ENCODE measurements at places on chromosomes 1 and 21.

GRCh38 chr1:19480282-19480681 is 5.1 kb downstream of the CAPZB start:
- DNase-seq, result no peak

- no peak for DNase-seq
Measured at GRCh38 chr1:68291688-68292384, 59.5 kb upstream of the WLS start.

- DNase-seq, result no peak
Measured at GRCh38 chr1:245056913-245057312, 97.9 kb upstream of the KIF26B start.

GRCh38 chr1:42240966-42241755 is 76.6 kb upstream of the GUCA2A start:
- DNase-seq, result no peak

DNA sequence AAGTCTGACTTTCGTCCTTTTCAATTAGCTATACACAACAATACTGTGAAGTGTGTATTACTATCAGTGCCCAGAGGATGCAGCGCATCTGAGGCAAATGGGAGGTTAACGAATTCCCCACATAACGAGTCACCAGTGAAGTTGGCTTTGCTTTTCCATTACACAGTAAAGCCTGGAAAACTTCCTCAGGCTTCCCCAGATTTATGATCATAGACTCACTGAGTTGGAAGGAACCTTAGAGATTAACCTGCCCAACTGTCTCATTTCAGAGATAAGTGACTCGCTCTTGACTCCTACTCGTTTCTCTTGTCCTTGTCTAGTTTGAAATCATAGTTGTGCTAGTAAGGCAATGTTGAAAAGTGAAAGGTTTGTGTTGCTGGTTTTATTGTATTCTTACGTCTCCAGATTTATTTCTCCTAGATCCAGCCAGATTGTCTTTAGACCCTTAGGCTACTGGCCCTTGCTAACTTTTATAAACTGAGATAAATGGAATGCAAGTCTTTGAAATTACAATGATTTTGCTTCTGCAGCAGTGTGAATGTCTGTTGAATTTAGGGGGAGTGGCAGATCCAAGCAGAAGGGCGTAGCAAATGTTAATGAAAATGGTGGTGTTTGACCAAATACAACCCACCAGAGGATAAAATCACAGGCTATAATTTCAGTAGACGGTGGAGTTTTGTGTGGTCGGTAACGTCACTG is 17.3 kb downstream of the S1PR1 start:
- no peak for DNase-seq

GRCh38 chr1:183633676-183634343 is 1.8 kb downstream of the ARPC5 start:
- DNase-seq, result no peak

- no peak for DNase-seq
Measured at GRCh38 chr1:11059155-11059967, 457 bp downstream of the SRM start.

GRCh38 chr1:50181027-50181663 is 72.4 kb downstream of the ELAVL4 start:
- DNase-seq, result no peak

DNA sequence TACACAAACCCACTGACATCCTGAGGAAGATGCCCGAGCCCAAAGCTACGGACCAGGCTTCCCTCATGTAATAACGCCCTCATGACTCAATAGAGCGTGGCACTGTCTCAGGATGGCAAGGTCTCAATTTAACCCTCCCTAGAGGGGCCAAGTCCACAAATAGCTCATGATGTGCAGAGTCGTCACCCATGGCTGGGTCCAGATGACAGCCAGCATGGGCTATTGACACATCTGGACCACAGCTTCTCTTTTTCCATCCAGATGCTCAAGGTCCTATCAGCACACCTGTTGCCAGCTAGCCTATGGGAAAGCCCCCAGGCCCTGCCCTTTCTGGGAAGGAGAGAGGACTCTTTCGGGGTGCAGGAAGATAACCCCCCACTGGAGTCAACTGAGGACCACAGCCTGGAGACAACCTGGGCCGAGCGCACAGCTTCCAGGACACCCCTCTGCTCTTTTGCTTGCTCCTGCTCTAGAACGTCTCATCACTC is 2.8 kb downstream of the LAPTM5 start:
- DNase-seq, result no peak

DNA sequence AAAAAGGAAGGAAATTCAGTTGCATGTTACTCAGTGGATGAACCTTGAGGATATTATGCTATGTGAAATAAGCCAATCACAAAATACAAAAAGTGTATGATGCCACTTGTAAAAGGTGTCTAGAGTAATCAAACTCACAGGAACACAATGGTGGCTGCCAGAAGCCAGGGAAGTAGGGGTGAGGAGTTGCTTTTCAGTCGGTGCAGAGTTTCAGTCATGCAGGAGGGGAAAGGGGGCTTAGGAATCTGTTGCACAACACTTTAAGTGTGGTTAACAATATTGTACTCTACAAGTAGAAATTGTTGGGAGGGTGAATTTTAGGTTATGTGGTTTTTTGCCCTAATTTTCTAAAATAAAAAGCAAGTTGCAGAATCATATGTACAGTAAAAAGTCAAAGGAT is 184.2 kb upstream of the RAB4A start:
- DNase-seq, result no peak

GRCh38 chr1:116178837-116179236 is 67.6 kb downstream of the MAB21L3 start:
- DNase-seq, result no peak

DNA sequence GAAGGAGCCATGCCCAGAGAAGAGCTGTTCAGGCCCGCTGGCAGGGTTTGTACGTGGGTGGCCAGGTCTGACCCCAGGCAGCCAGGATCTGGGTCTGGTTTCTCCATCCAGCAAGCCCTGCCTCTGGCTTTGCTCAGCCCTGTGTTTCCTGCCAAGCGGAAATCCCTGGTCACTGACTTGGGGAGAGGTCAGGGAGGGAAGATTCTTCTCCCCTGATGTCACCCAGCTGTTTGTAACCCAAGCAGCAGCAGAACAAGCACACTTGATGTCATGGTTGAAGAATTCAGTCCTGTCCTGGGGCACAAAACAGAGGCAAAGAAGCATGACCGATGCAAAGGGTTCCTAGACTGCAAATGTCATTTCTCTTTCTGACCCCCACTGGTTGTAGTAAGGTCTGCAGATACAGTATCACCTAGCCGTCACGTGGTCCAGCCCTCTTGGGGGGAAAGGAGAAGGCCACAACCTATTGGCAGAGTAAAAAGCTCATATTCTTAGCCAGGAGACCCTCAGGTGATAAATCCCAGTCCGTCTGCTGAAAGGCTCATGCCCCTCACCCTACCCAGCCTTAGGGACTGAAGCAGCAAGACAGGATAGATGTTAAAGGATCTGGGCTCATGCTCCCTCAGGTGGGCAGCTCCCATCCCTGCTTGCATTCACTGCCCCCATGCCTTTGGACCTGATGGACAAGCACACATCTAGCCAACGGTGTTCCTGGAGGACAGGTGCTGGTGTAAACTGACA is 120.9 kb downstream of the SYT2 start:
- no peak for DNase-seq

- no peak for DNase-seq
Measured at GRCh38 chr1:25700144-25700523, 83.5 kb downstream of the MAN1C1 start.

- DNase-seq, result no peak
Measured at GRCh38 chr21:26461500-26461899, 111.6 kb downstream of the CYYR1 start.

GRCh38 chr1:201456499-201457309 is 12.3 kb downstream of the PHLDA3 start:
- DNase-seq, result no peak

- DNase-seq, result no peak
Measured at GRCh38 chr1:26717017-26717491, 21.2 kb downstream of the ARID1A start.

DNA sequence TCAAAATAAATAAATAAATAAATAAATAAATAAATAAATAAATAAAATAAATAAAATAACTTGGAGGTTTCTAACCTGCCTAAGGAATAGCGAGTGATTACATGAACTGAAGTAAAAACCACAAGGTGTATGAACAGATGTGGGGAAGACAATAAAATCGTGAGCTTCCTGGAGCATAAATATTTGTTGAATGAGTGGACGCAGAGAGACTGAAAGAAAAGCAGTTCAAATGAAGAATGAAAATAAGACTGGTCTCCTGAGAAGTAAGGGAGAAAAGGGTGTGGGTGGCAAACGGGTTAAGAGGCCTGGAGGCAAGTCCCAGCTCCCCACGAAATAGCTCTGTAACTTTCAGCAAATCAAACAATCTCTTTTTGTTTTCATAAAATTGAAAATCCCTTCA is 33.6 kb downstream of the CHML start:
- no peak for DNase-seq

DNA sequence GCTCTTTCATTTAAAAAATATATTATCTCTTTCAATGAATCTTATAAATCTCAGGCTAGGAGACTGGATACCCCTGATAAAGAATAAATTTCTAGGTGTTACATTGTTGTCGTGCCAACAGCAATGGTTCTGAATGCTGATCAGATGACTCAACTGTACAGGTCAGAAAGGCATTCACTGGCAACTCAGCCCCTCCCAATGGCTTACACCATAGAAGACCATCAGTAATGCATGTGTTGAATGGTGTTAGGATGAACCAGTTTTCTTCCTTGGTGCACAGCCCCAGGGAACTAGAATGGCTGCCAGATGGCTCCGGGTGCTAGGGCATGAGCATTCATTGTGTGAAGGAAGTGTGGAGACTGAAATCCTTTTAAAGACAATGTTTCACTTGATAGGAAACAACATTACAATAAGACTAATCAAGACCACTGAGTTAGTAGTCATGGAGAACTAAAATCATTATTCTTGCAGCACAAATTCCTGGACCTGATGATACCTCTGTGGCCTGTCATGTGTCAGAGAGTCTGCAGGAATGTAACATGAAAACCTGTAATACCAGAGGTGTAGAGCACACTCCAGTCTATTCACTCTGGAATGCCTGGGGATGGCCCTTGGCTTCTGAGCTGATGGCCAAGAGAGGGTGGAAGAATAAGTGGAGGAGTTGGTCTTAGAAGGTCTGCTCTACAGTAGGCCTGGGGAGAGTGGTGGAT is 187.7 kb upstream of the LMO4 start:
- no peak for DNase-seq

DNA sequence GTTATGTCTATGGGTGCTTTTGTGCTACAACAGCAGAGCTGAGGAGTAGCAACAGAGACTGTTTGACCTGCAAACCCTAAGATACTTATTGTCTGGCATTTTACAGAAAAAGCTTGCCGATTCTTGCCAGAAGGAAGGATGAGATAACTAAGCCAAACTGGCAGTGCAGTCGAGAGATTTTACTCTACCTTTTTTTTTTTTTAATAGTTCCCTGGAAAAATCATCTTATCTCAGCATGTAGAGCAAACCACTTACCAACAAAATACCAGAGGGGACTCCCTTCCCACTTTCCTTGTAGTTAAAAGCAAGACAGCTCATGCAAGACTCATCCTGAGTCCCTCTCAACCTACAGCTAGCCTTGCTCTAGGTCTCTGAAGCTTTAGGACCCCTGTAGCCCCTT is 132.9 kb downstream of the SYT2 start:
- DNase-seq, result no peak

DNA sequence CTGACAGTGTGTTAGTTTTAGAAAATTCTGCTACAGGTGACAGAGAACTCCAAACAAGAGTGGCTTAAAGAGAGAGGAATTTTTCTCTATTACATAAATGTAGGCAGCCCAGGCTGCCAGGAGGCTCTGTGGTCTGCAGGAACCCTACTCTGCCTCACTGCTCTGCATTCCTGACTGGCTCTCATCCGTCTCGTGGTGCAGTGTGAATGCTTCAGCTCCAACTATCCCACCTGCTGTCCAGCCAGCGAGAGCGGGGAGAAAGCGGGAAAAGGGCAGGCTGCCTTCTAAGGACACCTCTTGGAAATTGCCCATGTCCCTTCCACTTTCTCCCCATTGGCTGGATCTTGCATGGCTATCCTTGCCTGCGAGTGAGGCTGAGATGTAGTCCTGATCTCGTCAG is 131.3 kb downstream of the PEX14 start:
- no peak for DNase-seq

GRCh38 chr1:56054959-56055358 is 524.4 kb downstream of the PLPP3 start:
- no peak for DNase-seq

GRCh38 chr1:203291201-203292096 is 13.9 kb upstream of the BTG2 start:
- DNase-seq, result no peak

- DNase-seq, result no peak
Measured at GRCh38 chr1:216528816-216529215, 105.6 kb upstream of the USH2A start.

DNA sequence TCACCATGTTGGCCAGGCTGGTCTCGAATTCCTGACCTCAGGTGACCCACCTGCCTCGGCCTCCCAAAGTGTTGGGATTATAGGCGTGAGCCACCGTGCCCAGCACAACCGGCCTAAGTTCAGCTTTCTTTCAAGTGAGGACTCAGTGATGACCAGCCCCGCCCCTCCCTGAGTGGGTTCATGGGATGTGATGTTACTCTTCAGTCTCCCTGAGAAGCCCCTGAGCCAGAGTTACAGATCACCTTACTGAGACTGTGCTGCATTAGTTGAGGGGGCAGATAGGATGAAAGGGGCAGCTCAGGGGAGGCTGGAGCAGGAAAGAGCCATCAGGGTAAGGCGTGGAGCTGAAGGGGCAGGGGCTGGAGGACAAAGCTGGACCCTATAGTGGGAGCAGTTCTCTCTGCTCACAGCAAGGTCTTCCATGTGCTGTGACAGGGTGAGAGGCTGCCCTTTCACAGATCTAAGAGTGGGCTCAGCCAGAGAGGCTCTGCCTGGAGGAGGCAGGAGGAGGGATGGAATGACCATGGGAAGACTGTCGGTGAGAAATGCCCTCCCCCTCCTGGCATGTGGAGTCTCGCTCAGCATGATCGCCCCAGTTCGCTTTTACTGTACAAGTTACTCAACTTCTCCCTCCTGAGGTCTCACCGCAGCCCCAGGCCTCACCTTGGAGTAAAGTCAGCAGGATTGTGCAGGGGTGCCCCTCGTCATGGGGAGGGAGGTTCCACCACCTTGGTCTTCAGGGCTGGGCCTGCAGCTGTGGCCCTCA is 13.4 kb downstream of the SH2D2A start:
- no peak for DNase-seq

DNA sequence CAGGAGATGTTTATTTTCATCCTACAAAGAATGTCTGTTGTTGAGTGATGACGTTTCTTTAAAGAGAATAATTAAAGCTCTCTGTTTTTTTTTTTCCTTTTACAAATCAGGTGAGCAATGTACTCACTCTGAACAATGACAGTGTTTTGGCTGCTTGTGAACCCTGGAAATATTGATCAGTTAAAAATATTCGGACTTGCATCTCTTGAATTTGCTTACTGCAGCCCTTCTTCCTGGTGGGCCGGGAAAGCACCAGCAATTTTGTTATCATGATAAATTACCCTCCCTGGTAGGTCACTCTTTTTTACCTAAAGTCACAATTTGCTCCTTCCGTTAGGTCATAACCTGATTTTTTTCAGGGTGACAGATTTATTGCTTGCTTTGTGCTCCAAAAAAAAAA is 72.3 kb upstream of the NR5A2 start:
- DNase-seq, result no peak

GRCh38 chr1:243493156-243494129 is 237.6 kb downstream of the SDCCAG8 start:
- no peak for DNase-seq
